ENCODE measurements at places on chromosomes 7 and 10.
A peak's percentile ranks its signal among the peaks of the same experiment; 100 is the strongest.

- no peak for DNase-seq
These were observed 37.0 kb downstream of the PFKP start for GRCh38 chr10:3104251-3104918.

DNA sequence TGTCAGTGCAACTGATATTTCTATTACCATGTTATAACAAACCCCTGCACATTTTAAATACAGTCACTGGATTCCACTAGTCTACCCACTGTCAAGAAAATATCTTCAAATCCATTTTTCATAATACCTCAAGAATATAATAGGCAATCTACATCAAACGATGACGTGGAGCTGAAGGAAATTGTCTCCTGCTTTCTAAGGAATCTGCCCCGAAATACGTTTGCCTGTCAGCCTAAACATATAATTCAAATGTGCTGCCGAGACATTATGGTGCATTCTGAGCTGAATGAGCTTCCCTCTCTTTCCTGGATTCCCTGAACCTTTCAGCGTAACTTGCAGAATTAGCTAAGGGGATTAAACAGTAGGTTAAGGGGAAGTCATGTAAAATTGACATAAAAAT is 306.8 kb downstream of the SORCS1 start:
- no peak for DNase-seq

- DNase-seq, result no peak
These were observed 9.4 kb downstream of the ASB13 start for GRCh38 chr10:5656737-5657579.

- DNase-seq, result peak; percentile 30
These were observed 92.6 kb downstream of the POLL start for GRCh38 chr10:101495324-101495925.

- no peak for DNase-seq
These were observed 243.2 kb downstream of the SDK1 start for GRCh38 chr7:3544202-3544601.

GRCh38 chr10:89241026-89241425 is 10.5 kb downstream of the LIPA start:
- no peak for DNase-seq

DNA sequence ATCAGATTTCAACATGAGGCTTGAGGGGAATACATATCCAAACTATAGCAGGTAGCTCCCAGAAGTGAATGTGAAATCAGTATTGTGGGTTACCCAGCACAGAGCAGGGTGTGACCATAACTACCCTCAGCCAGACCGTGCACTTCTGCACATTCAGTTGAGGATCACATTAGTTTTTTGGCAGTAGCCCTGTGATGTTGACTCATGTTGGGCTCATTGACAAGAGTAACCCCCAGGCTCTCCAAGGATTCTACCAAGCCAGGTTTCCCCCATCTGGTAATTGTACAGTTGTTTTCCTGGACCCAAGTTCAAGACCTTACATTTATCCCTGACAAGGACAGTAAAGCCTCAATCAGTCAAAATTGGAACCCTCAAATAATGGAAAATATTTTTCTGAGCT is 11.7 kb upstream of the CPA4 start:
- no peak for DNase-seq

DNA sequence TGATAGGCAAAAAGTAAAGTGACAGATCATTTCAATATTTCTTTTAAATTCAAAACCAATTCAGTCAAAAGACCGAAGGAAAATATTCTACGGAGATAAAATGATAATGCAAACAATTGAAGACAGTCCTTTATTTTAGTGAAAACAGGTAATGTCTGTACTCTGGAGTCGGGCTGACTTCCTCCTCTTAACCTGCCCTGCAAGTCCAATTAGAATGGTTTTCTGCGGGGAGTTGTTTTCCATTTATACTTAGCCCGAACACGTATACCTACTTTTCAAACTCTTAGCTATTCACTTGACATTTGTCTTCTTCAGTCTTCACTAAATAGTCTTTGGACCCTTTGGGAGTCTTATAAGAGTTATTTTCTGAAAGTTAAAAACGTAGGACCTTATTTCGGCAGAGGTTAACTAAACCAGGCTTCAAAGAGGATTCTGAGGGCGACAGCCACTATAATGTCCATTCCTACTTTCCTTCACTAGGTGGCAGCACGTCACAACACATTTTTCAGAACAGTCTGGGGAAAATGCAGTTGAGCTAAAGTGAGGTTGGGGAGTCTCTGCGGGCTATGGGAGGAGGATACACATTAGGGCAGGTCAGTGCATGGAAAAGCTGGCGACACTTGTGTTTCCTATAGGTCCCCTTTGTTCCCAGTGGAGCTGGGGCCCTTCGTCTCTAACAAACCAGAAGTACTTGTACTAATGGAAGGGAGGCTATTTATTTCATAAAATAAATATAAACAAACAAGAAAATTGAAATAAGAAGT is 472.0 kb downstream of the KCNMA1 start:
- DNase-seq, result peak; percentile 63

DNA sequence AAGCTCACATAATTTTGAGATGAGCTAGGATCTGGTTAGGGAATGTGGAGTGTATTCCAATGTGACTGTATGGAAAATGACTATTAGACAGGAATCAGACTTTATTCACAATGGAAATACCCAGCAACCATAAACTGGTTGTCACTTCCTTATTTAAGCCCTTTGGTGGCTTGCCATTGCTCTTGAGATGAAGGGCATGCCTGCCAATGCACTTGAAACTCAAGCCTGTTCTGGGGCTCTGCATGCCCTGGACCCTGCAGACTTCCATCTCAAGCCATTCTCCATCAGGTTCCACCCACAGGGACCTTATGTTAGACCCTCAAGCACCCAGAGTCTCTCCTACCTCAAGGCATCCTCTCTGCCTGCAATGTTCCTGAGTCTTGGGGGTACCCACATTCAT is 145.5 kb downstream of the MPP7 start:
- DNase-seq, result no peak

DNA sequence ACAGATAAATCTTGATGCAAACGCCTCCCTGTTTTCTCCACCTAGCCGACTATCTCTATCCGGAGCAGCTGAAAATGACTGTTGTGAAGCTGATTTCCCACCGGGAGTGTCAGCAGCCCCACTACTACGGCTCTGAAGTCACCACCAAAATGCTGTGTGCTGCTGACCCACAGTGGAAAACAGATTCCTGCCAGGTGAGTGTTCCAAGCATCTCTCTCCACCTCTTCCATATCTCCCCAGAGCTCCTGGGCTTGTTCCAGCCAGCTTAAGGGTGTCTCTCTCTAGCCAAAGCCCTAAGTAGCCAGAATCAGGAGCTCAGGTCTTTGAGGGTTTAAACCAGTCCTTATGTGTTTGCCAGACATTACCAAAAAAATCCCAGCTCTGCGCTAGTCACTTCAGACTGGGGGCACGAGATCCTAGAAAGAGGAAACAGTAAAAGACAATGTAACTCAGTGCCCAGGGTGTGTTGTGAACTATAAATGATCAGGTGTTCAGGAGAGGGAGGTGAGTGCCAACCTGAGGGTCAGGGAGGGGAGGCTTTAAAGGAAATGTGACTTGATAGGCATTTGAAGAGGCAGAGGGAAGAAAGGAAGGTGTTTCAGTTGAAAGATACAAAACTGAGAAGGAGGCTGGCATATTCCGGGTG is 4.4 kb downstream of the PLAU start:
- DNase-seq, result no peak

GRCh38 chr10:101535949-101536348 is 52.1 kb downstream of the POLL start:
- no peak for DNase-seq

GRCh38 chr7:131370523-131370968 is 42.9 kb downstream of the MKLN1 start:
- DNase-seq, result no peak

DNA sequence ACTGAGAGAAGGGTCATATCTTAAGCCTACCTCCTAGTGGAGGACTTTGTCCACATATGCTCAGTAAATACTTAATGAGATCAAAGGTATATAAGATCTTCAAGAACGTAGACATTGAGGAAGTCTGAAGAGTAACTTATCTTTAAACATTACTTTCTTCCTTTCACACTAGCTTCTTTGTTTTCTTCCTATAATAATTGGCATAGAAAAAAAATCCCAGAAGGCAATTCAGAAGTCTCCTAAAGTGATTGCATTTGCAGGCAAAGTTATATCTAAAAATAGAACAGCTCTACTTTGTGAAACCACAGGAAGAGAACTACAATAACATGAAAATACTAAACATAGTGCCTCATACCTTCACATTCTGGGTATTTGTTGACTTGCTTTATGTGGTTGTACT is 150.4 kb downstream of the PPP1R3A start:
- no peak for DNase-seq

DNA sequence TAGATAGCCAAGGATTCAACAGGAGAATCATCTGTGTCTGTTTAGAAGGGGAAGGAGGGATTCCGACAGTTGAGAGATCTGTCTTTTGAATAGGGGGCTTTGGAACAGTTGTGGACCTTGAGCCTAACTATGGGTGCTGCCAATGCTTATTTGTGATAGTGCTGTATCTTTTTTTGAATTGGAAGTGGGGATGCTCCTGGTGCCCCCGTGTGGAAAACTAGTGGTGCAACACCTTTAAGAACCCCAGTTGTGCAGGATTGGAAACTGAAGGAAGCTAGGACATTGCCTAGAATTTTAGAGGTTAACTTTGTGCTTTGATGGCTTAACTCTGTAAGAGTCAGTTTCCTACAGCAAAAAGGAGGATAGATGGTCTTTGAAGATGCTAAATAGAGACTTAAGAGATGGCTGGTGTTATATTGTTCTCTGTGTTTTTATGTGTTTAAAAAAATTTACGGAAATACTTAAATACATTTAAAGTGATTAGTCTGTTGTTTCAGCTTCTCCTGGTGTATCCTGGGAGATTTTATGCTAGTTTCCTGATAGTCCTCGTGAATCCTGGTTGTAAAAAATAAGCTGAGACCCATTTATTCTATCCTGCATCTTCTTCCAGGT is 69.3 kb downstream of the AP3M1 start:
- DNase-seq, result peak; percentile 32

DNA sequence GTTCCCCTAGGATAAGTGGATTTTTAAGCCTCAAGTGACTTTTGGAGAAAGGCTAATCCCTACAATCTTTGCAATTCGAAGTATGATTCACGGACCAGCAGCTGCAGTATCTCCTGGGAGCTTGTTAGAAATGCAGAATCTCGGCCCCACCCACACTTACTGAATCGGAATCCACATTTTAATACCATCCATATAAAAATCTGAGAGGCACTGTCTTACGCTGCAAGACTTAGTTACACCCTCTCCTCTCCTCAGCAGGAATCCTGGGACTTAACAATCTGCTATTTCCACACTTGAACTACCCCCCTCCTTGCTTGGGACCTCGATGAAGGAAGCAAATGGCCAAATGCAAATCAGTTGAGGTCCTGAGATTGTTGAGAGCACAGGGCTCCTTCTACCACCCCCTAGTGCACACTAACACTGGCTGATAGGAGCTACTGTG is 21.0 kb downstream of the ITPRIP start:
- no peak for DNase-seq

- no peak for DNase-seq
These were observed 51.0 kb upstream of the COBL start for GRCh38 chr7:51367614-51367968.

DNA sequence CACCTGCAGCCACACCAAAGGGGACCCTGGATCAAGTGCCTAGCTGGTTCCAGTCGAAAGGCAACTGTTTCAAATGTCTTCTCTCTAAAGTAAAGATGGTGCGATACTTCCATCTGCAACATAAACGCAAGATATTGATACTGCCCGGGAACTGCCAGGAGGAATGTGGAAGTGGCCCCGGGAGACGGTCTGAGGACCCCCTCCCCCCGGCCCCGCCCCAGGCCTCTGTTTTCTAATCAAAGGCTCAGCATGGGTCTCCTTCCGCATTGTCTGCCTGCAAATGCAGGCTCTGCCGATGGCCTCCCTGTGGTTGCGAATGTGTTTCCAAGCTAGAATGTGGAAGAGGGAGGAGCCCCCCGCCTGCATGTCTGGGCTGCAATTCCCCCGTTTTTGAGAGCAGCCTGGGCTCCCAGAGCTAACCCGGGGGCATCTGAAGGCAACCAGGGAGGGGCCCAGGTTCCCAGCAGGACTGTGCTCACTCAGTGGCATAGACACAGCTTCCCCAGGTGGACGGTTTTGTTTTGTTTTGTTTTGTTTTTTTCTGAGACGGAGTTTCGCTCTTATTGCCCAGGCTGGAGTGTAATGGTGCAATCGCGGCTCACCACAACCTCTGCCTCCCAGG is 223.9 kb upstream of the PPP2R2D start:
- DNase-seq, result no peak

GRCh38 chr7:99789441-99790070 is 5.6 kb upstream of the CYP3A4 start:
- DNase-seq, result no peak

GRCh38 chr7:79199961-79200360 is 253.5 kb downstream of the MAGI2 start:
- DNase-seq, result no peak

- DNase-seq, result no peak
These were observed 4.2 kb downstream of the MKX start for GRCh38 chr10:27741173-27742091.

DNA sequence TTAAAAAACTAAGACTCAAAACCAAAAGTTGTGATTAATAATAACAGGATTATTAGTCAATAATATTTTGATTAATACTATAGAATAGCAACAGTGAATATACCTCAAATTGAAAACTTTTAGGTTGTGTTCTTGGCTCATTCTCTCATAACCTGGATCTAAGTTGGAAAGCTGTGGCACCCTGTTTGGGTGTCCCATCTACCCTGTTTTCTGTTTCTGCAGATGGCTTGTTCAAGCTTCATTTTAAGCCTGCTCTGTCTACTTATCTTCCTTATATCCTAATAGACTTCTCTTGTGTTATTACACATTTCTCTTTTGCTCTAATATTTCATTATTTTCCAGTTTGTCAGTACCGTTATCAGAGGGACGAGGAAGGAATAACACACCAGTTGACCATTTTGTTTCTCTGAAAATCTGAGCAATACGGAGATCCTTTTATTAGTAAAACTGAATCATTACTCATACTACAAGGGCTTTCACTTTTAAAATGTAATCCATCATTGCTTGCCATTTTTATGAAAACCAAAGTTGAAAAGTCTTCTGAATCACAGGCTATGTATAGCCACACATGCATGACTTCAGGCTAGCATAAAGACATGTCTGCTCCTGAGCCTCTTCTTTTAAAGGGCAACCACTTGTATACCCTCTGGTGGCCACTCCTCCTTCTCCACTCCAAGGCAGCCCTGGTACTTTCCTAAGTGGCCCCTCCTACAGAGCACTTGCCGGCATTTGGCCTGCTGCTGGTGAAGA is 22.3 kb downstream of the COX15 start:
- DNase-seq, result no peak

DNA sequence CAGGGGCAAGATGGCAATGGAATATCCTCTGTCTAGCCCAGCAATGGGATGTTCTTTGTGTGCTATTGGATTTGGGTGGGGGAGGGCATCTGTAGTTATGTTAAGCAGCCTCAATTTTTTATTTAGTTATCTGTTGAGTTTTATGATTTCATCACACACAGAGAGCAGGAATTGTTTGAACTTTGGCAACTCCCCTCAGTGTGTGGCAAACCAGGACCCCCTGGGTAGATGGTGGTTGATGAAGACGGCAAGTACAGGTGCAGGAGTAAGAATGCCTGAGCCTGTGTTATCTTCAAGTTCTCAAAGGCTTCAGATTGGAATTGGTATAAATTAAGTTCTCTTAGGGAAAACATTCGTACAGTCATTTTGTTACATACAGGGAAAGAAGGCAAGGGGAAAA is 142.4 kb upstream of the SAMD8 start:
- no peak for DNase-seq
